Effector memory CD4-positive, alpha-beta T cell (primary cell): ENCODE measurements at places on chromosomes 4 and X.

DNA sequence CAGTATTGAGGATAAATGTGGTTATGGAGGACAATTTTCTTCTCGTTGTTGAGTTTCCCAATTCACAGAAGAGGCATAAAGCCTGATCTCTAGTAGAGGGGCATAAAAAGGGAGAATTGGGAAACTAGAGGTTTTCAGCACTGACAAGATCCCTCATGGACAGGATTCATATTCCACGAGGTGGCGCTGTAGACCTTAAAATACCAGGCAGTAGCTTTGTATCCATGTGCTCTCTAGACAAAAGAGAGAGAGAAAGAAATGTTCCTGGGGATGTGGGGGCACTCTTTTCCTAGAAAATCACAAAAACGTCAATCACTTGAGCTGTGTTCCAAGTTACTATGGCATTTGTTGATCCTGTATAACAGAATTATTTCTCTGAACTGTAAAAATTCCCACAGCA lies 128.3 kb downstream of the MAGEE1 start:
- DNase-seq: no peak

DNA sequence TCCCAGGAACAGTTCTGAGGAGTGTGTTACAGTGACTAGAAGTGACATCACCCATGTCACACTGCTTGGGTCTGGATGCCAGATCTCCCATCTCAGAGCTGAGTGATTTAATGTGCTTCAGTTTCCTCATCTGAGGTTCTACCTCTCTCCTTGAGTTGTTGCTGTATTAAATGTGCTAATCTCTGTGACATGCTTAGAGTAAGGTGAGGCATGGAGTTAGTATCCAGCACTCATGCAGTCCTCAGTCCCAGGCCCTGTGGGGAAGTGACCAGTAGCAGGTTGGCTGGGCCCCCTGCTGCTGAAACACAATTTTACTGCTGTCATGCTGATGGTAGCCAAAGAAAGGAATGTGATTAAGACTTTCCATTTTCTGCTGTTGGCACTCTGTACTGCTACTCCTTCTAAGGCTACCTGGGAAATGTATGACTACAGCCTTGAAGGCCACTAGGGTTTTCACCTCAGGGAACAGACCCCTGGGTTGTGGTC lies 639.6 kb downstream of the MID1IP1 start:
- DNase-seq: no peak

- no peak for DNase-seq
Measured at GRCh38 chr4:8702516-8703400, 110.2 kb downstream of the CPZ start.

GRCh38 chrX:69024161-69024736 lies 141.0 kb downstream of the PJA1 start:
- DNase-seq: no peak

- no peak for DNase-seq
Measured at GRCh38 chr4:99649208-99649607, 8.4 kb downstream of the C4orf54 start.

DNA sequence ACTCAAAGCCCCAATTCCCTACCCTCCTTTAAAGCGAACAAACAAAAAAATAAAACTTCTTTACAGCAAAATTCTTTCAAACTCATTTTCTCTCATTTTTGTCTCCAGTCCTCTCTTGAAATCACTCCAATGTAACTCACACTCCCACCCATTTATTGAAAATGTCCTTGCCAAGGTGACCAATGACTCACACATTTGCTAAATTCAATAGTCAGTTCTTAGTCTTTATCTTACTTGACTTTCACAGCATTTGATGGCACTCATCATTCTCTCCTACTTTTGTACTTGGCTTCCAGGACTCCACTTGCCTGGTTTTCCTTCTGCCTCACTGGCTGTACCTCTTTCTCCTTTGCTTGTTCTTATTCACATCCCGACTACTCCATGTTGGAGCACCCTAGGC lies 19.9 kb downstream of the CC2D2A start:
- no peak for DNase-seq

GRCh38 chr4:151297170-151297569 lies 20.2 kb downstream of the PRSS48 start:
- DNase-seq: no peak

DNA sequence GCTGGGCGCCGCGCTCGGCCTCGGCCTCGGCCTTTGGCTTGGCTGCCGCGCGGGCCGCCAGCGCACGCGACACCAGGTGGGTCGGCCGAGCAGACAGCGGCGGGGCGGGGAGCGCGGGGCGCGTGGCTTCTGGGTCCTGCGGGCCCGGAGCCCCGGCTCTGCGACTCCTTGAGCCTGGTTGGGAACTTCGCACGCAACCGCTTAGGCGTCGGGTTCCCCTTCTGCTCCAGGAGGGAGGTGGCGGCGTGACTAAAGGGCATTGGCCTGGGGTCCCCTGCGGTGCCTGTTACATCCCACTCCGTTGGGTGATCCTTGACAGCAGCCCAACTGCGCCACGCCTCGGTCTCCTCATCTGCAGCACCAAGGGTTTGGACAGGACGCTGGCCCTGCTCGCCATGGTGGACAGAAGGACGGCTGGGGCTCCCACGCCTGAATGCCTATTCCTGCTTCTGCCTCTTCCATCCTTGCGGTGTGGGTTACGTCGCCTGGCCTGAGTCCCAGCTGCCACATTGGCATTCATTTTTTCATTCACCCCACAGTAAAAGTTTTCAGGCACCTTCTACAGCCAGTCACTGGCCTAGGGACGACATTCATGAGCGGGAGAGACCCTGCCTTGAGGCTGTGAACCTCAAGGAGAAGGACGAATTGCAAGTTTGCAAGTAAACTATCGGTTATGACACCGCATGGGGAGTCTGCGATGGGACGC lies 631 bp downstream of the EVC start:
- no peak for DNase-seq
